ENCODE measurements at places on chromosomes 7 and 10.

GRCh38 chr10:77784856-77785255 is 141.7 kb downstream of the DLG5 start:
- no peak for DNase-seq

- no peak for DNase-seq
Measured at GRCh38 chr7:143487566-143487965, 9.9 kb downstream of the TAS2R41 start.

GRCh38 chr10:75108684-75109458 is 2.6 kb upstream of the SAMD8 start:
- DNase-seq: no peak

GRCh38 chr7:99839287-99840021 is 11.6 kb downstream of the CYP3A43 start:
- no peak for DNase-seq

DNA sequence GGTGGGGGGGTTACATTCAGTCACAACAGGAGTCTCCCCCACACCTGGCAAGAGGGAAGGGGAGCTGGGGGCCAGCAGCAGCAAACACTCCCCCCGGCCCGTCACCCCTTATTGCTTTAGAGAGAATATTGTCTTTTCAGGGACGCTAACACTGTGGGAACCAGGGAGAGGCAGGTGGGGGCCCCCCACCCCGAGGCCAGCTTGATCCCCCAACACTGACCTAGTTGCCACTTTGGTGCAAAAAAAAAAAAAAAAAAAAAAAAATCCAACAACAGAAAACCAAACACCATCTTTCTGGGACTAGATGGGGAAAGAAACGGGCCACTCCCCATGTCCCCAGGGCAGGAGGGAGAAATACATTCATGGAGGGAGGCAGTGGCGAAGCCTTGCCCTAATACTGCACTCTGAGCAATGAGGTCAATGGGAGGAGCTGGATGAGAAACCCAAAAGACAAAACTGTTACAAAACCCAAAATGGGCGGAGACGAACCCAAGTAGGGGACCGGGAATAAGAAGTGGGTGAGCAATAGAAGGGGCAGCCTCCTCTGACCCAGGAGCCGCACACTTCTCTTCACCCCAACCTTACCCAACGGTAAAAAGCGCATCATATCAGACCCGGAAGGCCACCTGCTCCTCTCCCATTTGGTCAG is 6.5 kb downstream of the GNB2 start:
- no peak for DNase-seq

DNA sequence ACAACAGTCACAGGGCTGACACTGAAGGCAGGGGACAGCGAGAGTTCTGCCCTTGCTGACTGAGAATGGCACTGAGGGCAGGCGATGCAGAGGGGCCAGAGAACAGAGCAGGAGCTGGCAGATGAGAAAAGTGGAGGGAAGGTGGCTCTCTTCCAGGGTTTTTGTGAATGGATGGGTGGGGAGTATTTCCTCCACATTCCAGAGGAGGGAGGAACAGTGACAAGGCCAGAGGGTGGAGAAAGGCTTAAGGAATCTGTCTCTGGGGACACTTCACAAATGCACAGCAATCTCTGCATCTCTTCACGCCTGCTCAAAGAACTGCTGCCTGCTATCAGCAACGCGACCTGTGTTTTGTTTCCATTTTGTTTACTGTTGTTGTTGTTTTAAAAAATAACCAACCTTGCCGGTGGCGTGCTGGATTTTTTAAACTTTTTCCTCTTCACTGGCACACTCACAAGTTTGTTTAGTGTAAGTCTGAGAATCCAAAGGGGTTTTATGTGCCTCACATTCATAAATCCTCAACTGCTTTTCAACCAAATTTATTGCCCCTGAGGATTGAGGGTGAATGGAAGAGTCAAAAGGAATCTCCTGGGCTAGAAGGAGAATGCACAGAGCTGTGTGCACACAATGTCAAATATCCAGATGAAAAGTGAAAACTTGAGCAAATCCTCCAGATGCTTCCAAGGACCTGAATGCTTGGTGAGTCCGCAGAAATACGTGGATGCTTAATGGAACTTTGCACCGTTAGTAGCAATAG is 129.3 kb downstream of the GLI3 start:
- no peak for DNase-seq

GRCh38 chr10:104640339-104641186 is 527 bp upstream of the SORCS3 start:
- DNase-seq: no peak

DNA sequence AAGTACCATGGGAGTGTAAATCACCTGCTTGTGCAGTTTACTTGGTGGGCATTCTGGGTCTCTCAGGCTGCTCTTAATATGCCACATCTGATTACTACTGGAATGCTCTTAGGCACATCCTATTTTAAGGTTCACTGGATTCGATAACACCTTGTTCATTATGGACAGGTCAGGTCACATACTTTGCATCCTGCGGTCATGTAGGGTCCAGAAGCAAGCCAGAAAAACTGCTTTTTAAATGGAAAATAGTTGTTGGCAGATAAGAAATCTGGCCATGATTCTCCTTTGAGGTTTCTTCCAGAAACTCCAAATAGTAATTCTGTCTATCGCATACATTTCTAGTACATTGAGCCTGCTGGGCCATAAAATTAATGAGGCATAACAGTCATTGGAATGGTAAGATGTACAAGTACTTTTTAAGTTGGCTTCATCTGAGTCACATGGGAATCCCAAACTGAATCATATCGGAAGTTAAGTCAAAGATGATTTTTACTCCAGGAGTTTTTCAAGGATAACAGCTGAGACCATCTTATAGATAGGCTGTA is 371.9 kb downstream of the LRRTM3 start:
- no peak for DNase-seq

GRCh38 chr7:116283595-116284204 is 73.4 kb downstream of the TES start:
- no peak for DNase-seq

DNA sequence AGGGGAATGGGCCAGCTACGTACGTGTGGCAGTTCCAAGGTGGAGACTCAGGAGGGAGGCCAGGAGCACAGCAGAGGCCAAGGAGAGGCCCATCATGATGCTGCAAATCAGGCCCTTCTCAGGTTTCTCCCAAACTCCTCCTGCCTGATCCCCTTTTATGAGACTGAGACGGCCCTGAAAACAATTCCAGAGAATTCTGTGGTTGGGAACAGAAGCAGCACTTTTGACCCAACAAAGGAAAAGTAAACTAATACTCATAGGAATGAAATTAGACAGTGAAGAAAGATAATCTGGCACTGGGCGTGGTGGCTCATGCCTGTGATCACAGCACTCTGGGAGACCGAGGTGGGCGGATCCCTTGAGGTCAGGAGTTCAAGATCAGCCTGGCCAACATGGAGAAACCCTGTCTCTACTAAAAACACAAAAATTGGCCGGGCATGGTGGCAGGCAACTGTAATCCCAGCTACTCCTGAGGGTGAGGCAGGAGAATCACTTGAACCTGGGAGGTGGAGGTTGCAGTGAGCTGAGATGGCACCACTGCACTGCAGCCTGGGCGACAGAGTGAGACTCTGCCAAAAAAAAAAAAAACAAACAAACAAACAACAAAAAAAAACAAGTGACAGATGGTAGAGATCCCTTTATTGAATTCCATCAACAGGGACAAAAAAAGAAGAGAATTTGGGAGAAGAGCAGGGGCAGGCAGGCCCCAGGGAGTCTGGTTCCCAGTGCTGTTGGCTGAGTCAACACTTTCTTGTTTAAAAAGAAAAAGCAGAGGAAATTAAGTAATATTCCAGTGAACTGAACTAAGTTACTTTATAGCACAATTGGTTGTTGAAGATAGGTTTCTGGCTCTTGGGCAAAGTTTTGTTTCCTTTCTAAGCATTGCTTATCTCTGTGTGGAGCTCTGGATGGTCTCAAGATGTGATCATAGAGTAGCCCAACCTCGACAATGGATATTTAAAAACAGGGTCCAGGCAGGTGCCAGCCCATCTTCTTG is at the start of gene CCL26:
CCL26 (minus strand) TSS at position 131 of the 997 bp plus-strand sequence; CDS start at position 96, 35 bp downstream.
- DNase-seq: no peak

GRCh38 chr10:76341740-76342139 is 910.3 kb downstream of the LRMDA start:
- DNase-seq: no peak

DNA sequence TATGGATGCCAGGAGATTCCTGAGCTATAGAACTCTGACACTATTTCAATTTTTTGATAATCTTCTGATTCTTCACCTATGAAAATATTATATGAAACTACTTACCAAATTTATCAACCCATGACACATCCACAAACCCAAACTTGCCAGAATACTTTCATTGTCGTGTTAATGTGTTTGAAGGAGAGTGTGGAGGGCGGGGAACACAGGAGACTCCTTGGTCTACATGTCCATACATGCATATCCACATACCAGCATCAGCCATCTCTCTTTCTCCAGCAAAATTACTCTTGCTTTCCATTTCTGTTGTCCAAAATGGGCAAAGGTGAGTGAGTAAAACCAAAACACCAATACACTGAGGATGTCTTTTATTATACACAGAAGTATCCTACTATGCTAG is 23.5 kb upstream of the BPGM start:
- no peak for DNase-seq

DNA sequence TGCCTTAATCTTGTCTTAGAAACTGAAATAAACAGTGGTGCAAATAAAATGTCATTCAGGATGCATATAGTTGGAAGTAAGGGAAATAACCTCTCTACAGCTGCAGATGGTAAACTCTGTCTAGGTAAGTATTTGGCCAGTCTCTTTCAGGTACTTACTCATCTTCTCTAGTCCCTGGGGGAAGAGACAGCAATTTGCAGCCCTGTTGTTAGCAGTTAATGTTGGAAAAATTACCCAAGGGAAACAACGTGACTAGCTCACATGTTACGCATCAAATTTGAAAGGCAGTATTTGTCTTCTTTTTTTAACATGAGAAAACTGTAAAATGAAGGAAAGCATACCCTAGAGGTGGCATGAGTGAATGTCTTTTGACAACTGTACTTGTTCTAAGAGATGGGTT is 3.2 kb upstream of the HUS1 start:
- DNase-seq: no peak

DNA sequence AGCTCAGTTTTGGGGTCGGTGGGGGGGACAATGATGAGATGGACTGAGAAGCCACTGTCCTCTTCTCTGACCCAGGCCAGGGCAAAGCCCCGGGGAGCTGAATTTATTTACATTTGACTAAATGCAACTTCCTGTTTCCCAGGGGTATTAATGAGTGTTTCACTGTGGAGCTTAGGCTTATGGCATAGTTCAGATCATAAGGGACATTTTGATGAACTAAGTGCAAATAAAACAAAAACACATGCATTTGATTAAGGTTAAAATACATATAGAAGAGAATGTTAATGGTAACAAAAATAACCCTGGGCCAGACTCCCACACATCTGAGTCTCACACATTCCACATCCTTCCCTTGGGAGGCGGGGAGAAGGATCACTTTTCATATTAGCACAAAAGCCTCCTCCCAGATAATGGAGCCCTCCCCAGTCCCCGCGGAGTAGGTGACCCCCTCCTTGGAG is 320.6 kb downstream of the FRMD4A start:
- DNase-seq: no peak

GRCh38 chr10:10869592-10869991 is 148.1 kb upstream of the CELF2 start:
- DNase-seq: no peak

GRCh38 chr10:103184615-103185014 is 8.5 kb downstream of the NT5C2 start:
- no peak for DNase-seq

DNA sequence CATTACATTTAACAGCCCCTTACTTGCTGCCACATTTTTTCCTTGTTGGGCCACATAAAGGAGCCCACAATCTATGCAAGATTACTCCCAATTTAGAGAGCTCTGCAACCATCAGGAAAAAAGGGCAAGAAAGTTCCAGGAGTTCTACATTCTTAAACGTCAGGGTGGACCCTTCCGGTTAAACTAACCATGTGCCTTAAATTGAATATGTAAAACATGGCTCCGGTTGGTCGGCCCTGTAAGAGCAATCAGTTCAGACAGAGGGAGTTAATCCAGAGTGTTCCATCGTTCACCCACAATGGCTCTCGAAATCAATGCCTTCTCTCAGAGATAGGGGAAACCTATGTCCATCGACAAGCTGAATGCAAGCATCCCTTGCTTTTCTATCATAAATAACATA is 253.7 kb upstream of the PFKP start:
- no peak for DNase-seq

GRCh38 chr10:43294241-43294658 is 27.4 kb upstream of the RASGEF1A start:
- DNase-seq: no peak

DNA sequence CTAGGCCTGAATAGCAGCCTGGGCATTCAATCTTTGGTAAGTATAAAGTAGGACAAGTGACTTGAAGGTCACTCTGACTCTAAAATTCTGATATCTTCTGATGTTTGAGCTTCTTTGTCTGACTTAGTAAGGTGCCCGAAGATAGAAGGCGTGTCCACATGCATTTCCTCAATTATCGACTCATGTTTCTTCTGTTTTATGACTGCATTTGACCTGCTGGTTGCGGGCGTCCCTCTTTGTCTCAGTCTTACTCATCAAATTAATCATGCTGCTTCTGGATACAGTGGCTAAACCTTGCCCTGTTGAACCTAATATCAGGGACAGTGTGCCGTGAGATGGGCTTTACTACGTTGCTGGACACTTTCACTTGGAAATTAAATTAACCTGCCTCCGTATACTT is 534.1 kb downstream of the SDK1 start:
- no peak for DNase-seq

GRCh38 chr7:103972779-103973434 is 16.6 kb downstream of the RELN start:
- DNase-seq: no peak

DNA sequence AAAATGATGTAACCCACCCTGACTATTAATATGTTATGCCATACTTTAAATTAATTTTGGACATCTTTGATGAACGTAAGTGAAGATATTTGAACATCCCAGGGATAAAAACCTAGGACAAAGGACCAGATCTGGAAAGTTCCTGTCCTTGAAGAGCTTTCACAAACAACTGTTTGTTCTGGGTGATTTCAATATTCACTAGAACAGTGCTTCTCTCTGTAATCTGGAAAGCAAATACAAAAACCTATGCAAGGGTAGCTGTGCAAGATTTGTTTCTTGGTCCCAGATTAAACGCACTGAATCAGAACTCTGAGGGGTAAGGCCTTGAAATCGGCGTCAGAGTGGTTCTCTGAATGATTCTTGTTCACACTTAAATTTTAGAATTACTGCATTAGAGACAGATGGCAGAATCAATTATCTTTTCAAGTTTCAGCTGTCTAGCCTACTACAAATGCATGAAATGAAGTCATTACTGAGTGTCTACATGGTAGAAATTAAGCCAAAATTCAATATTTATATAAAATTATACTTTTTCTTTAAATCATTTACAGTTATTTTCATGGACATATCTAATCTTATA is 69.6 kb upstream of the CSTF2T start:
- DNase-seq: no peak

GRCh38 chr7:120344276-120344675 is 71.3 kb downstream of the KCND2 start:
- DNase-seq: no peak

DNA sequence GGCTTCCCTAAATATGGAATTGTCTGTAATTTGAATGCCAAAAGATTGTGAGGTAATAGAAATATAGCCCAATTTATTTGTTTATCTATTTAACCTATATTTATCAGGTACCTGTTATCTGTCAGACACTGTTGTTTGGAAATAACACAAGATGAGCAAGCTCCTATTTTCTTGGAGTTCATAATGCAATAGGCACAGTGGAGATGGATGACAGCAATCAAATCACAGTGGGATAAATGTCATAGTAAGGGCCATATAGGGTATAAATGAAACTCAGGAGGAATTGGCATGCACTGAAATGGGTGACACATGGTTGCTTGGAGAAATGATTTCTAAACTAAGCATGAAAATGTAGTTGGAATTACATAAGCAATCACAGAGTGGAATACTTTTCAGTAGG is 761.8 kb upstream of the MBL2 start:
- DNase-seq: no peak
